Glomerular endothelial cell (primary cell): ENCODE measurements at places on chromosomes 1 and 21. TPM values are rescaled to one million over a fixed set of nuclear protein-coding genes. Genes with fewer than 3 reads are reported as not detected.

The CASQ2 gene
- not detected in 2 replicates for total RNA-seq

The OR2L2 gene
- not detected in 2 replicates for total RNA-seq

The FCER1G gene
- total RNA-seq, result 1.7 TPM in 1 of 2 replicates, not detected in the other

The ANP32E gene
- total RNA-seq, result 13.0 and 22.2 TPM in 2 replicates

The PALMD gene
- total RNA-seq, result 83.9 and 122 TPM in 2 replicates

The KRTAP13-2 gene
- not detected in 2 replicates for total RNA-seq

The AMY2B gene
- 0.73 and 5.1 TPM in 2 replicates for total RNA-seq

The RASSF5 gene
- 0.29 and 1.1 TPM in 2 replicates for total RNA-seq

The TPM3 gene
- 712 and 835 TPM in 2 replicates for total RNA-seq

The FBXO2 gene
- 0.12 and 0.92 TPM in 2 replicates for total RNA-seq

The COL9A2 gene
- 0.12 and 1.1 TPM in 2 replicates for total RNA-seq

The CD247 gene
- total RNA-seq, result not detected in 2 replicates

The TBX19 gene
- 1.1 and 1.2 TPM in 2 replicates for total RNA-seq

The CZIB gene
- total RNA-seq, result 45.8 and 50.6 TPM in 2 replicates

The CRP gene
- total RNA-seq, result not detected in 2 replicates

The MARCKSL1 gene
- total RNA-seq, result 355 and 455 TPM in 2 replicates

The ERRFI1 gene
- total RNA-seq, result 59.7 and 63.0 TPM in 2 replicates

The CSF1 gene
- total RNA-seq, result 62.4 and 87.3 TPM in 2 replicates

The GNG4 gene
- 0.70 TPM in 1 of 2 replicates, not detected in the other for total RNA-seq

The HES2 gene
- total RNA-seq, result 16.1 and 41.8 TPM in 2 replicates

The S1PR1 gene
- total RNA-seq, result 260 and 279 TPM in 2 replicates

The TARDBP gene
- 70.2 and 108 TPM in 2 replicates for total RNA-seq

The GRIK1 gene
- total RNA-seq, result 0.06 TPM in 1 of 2 replicates, not detected in the other

The GJB5 gene
- not detected in 2 replicates for total RNA-seq

The CACHD1 gene
- 8.2 and 9.4 TPM in 2 replicates for total RNA-seq

The MYOM3 gene
- 0.15 and 0.23 TPM in 2 replicates for total RNA-seq

The PLA2G2F gene
- total RNA-seq, result not detected in 2 replicates

The LCE1A gene
- total RNA-seq, result not detected in 2 replicates

The NBPF4 gene
- total RNA-seq, result not detected in 2 replicates

The TMEM52 gene
- 0.18 TPM in 1 of 2 replicates, not detected in the other for total RNA-seq

The SYCP1 gene
- not detected in 2 replicates for total RNA-seq

The FAM72C gene
- total RNA-seq, result 0.05 and 1.4 TPM in 2 replicates
